Activated CD4-positive, alpha-beta T cell treated with anti-CD3 and anti-CD28 coated beads, Interleukin-2, amount 50 U/mL, for 1 hour (primary cell): ENCODE measurements at places on chromosomes 16 and 17.

- no peak for DNase-seq
These were observed 75.9 kb upstream of the PMFBP1 start for GRCh38 chr16:72247821-72248253.

DNA sequence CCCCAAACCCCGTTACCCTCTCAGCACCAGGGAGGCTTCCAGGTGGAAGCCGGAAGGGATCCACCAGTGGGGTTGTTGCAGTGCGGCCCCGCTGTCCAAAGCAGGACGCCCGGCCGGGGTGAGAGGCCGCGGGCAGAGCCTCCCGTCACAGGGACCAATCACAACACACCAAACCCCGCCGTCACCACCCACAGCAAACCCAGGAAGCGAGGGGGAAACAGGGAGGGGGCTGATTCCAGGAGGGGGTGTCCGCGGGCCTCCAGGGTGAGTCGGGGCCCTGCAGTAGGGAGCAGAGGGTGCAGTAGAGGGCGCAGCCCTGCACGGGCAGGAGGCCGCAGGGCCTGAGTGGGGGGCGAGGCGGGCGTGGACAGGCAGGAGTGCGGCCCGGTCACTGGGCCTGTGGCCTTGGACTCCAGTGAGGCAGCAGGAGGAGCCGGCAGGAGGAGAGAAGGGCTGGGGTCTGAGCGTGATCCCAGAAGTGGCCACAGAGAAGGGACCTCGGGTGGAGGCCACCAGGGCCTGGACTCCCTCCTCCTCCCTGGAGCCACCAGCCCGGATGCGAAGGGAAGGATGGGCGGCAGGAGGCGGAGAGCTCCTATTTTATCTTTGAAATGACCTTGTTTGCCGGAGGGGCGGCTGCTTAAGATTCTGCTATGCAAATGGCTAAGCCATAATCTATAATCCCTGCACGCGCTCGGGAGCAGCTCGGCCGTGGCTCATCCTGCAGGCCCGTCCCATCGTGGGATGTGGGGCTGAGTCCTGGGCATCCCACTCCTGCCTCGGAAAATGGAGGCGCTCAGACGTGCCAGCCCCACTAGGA, 41.5 kb downstream of the ZFPM1 start:
- no peak for DNase-seq

- DNase-seq, result no peak
These were observed 5.1 kb upstream of the KIFC3 start for GRCh38 chr16:57807252-57807967.

DNA sequence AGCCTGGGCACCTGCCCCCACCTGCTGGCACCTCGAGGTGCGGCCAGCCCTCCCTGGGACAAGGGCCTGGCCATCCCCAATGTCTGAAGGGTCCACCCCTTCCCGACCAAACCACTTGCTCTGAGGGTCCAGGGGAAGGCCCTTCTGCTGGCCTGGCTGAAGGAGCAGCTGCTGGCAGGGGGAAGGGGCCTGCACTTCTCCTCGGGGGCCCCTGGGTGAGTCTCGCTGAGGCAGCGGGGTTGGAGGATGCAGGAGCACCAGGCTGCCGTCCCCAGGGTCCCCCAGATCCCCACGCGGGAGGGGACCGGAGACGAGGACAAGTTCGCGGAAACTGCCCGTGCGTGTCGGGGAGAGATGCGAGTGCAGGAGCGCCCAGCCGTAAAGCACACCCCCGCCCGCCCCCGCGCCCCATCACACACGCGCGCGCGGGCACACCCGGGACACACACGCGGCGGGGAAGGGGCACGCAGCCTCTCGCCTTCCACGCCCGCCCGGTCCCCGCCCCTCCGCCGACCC, 725 bp upstream of the CACNA1H start:
- DNase-seq, result peak; percentile 56

DNA sequence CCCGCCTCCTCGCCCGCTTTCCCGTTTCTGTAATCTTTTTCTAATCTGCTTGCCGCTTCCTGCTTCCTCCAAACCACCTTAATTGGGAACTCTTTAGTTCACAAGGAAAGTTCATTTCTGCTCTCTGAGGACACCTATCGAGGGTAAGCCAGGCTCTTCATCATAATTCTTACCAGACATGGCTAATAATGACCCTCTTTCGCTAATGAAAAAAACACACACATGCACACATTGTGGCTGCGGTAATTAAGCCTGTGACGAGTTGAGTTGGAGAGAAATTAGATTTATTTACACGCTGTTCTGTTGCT, 100.6 kb downstream of the ZNF423 start:
- DNase-seq, result no peak

- DNase-seq, result no peak
These were observed 160.4 kb downstream of the KCNJ2 start for GRCh38 chr17:70329721-70330120.

DNA sequence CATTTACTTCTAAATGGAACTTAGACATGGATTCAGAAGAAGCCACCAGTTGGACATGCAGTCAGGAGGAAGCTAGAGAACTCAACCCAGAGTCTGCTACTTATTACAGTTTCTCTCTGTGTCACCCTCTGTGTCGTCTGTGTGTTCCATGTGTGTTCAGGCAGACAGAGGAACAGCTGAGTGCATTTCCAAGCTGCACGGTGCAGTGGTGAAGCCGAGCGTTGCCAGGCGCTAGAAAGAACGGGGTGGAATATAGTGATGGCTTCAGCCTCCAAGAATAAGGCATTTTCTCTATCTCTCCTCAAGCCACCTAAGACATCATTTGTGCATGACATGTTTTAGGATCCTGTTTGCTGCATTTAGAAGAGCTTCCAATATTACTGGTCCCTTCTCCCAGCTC, 101.1 kb upstream of the CCL2 start:
- no peak for DNase-seq

- no peak for DNase-seq
These were observed 5.4 kb downstream of the GINS2 start for GRCh38 chr16:85683363-85683762.

DNA sequence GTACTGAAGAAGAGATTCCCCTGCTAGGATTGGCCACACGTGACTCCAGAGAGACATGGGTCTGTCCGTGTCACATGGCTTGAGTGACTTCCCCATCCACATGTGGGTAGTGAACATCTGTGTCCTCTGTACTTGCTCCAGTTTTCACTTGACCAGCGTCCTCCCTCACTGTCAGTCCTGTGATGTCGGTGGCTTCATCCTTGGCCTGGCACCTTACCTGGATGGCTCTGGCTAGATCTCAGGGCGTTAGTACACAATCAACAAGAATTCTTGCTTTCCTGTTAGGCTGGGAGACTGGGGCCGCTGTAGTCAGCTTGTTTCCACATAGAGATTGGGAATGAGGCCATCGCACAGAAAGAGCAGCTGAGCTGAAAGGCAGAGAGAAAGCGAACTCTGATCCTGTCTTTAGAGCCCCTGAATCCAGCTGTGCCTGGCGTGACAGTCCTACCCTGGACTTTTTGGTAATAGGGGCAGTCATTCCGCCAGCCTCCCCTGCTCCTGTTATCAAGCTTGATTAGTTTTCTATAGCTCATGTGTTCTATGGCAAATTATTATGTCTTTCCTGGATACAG, 227.3 kb downstream of the SNX29 start:
- DNase-seq, result no peak

DNA sequence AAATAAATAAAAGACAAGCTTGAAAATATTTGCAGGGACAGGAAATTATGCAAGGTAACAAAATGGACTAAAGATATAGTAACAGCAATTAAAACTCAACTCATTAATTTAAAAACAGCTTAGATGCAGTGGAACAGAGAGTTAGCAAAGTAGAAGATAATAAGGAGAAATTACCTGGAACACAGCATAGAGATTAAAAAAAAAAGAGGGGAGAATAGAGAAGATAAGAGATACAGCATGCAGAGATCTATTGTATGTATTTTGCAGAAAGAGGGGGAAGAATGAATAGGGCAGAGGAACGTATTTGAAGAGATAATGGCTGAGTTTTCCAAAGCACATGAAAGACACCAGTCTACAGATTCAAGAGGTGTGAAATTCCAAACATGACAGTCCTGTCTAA, 8.4 kb upstream of the PIPOX start:
- no peak for DNase-seq

GRCh38 chr16:1785846-1786170, 3.0 kb downstream of the NUBP2 start:
- DNase-seq, result no peak

DNA sequence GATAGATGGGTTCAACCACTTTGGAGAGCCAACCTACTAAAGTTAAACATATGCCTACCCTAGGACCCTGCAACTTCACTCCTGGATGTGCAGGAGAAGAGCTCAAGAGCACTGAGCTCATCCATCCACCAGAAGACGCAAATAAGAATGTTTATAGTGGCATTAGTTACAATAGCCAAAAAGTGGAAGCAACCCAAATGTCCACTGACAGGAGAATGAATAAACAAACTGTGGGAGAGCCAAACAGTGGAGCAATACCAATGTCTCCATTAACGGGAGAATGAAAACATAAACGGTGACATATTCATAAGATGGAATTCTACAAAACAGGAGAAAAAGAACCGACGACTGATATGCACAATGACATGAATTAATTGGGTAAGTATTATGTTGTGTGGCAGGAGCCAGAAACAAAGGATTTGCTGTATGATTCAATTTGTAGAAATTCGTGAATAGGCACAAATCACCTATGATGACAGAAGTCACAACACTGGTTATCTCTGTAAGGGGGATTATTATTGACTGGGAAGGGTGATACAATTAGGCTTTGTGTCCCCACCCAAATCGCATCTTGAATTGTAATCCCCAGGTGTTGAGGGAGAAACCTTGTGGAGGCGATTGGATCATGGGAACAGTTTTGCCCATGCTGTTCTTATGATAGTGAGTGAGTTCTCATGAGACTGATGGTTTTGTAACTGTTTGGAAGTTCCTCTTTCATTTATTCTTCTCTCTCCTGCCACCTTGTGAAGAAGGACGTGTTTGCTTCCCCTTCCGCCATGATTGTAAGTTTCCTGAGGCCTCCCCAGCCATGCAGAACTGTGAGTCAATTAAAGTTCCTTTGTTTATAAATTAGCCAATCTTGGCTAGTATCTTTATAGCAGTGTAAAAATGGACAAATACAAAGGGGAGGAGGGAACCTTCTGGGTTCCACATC, 57.9 kb upstream of the PLCG2 start:
- DNase-seq, result no peak

DNA sequence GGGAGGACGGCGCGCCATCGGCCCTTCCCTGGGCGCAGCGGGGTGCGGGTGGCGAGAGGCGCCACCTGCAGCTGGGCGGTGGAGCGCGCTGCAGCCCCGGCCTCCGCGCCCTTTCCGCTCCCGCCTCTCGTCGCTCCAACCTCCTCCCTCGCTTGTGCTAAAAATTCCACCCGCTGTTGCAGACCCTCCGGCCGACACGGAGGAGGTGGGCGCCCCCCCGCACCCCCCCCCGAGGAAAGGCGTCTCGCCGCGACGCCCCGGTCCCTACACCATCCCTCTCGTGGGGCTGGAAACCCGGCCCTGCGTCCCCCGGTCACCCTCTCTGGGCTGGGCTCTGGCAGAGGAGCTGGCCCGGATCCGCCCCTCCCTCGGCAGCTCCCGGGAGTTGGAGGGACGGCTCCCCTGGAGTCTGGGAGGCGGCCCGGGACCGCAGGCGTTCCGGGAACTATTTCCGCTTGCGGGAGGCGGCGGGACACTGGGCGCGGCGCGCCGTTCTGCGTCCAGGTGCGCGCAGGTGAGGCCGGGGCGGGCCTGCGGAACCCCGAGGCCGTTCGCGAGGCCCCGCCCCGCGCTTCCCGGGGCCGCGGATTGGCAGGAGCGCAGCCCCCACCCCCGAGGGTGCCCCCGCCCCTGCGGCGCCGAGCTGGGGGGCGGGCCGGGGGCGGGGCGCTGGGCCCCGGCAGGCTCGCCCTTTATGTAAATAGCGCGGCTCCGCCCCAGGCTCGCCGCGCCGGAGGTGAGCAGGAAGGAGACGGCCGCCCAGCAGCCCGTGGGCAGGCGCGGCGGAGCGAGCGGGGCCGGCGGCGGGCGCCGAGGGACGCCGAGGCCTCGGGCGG, at the start of gene LLGL2:
LLGL2 (plus strand) TSS at position 728 of the 836 bp plus-strand sequence. CDS start 17,730 bp downstream, outside the sequence.
- peak; percentile 79 for DNase-seq

DNA sequence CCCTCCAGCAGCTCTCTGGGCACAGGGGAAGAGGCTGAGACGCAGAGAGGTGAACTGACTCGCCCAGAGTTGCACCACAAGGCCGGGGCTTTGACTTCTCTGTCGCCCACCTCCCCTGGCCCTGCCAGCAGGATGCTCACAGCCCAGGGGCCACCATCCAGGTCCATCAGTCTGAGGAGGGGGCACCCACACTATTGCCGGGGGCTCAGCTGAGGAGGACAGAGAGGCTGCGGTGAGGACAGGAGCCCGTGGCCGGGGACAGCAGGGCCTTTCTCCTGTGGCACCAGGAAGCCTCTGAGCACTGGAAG, 32.6 kb downstream of the KDM8 start:
- DNase-seq, result no peak

DNA sequence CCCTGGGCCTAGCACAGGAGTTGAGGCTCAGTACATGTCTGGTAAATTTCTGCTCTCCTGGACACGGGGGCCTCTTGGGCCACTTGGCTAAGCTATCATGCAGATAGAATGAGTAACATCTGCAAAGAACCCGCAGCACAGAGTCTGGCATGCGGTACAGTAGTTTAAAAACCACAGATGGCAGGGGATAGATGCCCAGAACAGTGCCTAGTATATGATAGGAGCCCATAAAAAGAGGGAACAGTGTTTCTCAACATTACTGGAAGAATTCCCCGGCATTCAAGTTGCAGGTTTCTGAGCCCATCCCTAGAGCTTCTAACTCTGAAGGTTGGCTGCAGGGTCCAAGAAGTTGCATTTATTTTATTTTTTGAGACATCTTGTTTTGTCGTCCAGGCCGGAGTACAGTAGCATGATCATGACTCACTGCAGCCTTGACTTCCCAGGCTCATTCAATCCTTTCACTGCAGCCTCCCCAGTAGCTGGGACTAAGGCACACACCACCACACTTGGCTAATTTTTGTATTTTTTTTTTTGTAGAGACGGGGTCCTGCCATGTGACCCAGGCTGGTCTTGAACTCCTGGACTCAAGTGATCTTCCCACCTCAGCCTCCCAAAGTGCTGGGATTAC, 5.8 kb downstream of the CDIPT start:
- DNase-seq, result no peak

DNA sequence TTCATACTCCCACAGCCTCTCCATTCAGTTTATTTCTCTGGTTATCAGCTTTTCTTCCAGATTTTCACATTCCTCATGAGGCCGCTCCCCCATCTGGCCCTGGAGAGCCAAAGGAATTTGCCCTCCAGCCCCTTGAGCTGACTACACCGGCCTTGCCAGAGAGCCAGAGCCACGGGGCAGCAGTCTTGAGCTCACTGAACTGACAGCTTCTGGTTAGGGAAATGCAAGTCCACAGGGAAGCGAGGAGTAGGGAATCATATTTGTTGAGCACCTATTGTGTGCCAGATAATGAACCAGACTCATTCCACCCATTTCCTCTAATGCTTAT, 102.4 kb downstream of the ABCC12 start:
- no peak for DNase-seq

DNA sequence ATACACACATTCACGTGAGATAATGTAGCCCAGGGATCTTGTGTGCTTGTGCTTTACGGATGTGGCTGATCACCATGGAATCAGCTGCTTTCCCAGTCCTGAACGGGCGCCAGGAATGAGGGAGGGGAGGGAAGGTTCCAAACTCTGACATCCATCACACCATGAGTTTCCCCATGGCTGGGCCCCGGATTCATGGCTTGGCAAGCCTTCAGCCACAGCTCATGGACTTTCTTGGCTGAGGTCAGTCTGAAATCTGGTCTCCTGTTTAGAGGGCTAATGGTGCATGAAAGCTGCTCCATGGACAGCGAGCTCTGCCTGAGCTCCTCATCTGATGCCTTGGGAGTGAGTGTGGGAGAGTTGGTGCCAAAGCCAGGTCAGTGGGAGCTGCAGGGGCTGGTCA, 767.6 kb upstream of the EEF2KMT start:
- DNase-seq, result no peak
